Dermis blood vessel endothelial cell (primary cell): ENCODE measurements at places on chromosomes 2 and 18. TPM values are rescaled to one million over a fixed set of nuclear protein-coding genes. Genes with fewer than 3 reads are reported as not detected.

DNA sequence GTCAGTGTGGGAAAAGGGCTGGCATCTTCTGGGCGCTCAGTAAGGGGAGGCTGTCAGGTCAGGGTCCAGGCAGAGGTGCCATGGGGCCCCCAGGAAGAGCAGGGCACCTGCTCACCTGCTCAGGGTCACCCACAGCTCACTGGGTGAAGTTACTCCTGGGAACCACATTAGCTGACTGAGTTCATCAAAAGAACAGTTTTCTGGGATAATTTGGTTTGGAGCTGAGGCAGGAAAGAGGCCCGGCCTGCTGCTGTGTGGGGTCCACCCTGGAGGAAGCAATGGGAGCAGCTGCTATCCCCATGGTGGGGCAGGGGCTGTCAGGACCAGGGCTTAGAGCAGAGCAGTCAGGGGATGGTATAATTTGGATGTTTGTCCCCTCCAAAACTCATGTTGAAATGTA, 97.2 kb upstream of the GPC1 start:
- no peak for DNase-seq

DNA sequence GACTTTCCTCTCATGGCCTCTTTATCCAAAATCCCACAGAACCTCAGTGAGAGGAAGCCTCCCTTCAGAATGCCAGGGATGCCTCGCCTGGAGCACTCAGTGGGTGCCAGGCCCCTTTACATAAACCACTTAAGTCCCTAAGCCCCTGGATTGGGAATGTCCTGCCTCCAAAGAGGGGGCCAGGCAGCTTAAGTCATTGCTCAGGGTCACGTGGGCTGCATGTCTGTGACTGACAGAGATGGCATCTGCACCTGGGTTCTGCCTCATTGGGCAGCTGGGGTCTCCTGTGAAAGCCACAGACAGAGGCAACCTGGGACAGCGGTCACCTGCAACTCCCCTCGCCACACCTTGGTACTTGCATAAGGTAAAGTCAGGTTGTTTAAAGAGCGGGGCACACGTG, 93.5 kb downstream of the MYT1L start:
- no peak for DNase-seq

- DNase-seq: no peak
Observed at GRCh38 chr18:79796531-79797405, 970 bp upstream of the KCNG2 start.

DNA sequence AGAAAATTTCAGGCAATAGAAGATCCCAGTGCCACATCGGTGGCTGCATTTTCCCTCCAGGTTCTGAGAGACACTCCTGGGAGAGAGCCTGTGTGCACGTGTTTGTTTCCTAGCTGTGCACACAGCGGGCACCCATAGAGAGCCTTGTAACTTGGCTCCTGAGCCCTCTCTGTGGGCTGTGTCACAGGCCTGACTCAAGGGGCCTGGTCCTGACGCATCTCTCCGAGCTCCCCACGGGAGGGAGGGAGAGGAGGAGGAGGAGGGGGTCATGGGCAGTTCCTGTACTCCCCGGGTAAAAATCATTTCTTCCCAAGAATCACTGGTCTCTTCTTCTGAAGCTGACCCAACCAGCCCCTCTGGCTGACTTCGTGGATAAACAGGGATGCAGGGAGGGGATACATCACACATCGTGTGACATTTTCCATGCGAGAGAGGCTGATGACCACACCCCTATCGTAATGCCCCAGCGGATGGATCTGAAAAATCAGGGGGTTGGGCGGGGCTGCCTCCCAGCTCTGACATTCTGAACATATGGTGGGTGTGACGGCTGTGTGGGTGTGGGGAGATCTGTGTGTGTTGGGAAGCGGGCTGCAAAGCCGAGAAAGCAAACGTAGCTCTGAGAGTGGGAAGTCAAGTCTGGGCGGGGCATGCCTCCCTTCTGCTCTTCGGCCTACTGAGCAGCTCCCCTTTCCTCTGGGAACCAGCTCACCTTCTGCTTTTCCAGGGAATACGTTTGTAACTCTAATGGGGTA, 308.3 kb upstream of the HS6ST1 start:
- DNase-seq: no peak

GRCh38 chr2:21972586-21972985, 848.8 kb downstream of the TDRD15 start:
- DNase-seq: no peak

DNA sequence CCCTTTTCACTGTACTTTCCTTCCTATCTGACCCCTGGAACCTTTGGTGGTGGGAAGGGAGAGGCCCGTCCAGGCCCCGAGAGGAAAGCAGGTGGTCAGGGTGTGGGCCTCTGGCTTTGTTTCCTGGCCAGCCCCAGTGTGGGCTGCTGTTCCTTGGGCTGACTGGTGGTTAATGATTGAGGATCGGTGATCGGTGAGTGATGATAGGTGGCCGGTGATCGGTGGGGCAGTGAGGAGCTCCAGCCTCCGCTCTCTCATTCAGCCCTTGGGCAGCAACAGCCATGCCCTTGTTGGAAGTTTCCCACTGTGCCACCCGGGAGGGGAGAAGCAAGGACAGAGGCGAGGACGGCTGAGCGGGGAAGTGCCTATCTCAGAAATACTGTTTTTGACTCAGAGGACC, 7.3 kb downstream of the ACKR3 start:
- no peak for DNase-seq

DNA sequence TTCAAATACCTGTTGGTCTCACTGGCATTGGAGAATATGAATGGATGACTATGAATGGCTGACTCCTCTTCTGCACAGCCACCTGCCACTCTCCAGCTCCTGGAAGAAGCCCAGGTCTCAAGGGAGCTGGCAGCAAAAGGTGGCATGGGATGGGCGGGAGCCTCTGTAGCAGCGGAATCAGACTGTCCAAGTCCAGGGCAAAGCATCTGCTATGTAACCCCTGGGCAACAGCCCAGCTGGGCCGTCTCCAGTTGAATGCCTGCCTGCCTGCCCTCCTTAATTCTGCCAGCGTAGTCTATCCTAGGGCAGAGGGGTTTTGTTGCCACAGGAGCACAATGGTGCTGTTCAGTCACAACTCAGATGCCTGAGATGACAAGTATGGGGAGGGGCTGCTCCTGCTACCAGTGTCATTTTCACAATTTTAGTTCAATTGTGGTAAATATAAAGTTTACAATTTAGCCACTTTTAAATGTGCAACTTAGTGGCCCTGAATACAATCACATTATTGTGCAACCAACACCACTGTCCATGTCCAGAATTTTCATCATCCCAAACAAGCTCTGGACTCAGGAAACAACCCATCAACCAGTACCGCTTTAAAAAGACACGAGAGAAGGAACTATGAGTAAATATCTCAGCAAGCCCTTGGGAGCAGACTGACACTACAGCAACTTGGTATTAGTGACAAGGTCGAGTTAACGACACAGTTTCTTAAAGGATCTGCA, 115.2 kb downstream of the MYO5B start:
- DNase-seq: no peak

DNA sequence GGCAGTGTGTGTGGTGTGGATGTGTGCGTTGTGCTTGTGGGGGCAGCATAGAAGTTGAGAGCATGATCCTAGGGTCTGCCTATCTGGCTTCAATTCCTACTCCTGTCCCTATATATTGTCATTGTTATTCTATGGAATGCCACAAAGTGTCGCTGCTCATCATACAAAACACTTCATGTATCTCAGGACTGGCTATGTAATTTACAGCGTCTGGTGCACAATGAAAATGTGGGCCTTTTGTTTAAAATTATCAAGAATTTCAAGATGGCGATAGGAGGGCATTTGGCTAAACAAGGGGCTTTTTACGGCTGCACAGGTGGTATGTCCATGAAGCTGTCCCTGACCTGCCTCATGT, 3.4 kb downstream of the SERPINB2 start:
- peak; percentile 44 for DNase-seq

DNA sequence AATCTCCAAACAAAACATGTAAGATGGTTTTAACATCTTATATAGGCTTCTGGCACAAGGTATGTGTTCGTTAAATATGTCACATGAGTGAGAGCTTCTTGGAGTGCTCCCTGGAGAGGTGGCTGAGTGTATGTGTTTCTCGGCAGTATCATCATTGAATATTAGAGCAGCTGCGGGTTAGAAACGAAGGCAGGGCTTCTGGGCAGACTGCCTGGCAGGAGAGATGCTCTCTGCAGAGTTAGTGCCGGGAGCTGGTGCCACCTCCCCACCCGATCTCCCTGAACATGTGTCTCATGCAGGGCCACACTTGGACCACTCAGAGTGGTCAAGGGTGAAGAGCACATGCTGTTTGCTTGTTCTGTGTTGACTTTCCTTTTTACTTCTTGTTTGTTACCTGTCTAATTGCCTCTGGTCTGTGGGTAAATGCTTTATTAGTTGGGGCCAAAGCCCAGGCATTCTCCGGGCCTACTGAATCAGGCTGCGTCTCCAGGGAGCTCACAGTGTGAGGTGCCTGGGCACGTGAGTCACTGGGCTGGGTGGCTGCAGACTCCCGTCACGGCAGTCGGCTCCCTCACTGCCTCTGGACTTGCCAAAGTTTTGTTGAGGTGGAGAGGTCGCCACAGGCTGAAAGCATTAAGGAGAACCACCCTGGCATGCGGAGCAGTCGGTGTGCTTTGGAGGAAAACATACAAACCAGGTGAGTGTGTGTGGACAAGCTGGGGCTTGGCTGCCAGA, 246.6 kb downstream of the FHOD3 start:
- DNase-seq: no peak

DNA sequence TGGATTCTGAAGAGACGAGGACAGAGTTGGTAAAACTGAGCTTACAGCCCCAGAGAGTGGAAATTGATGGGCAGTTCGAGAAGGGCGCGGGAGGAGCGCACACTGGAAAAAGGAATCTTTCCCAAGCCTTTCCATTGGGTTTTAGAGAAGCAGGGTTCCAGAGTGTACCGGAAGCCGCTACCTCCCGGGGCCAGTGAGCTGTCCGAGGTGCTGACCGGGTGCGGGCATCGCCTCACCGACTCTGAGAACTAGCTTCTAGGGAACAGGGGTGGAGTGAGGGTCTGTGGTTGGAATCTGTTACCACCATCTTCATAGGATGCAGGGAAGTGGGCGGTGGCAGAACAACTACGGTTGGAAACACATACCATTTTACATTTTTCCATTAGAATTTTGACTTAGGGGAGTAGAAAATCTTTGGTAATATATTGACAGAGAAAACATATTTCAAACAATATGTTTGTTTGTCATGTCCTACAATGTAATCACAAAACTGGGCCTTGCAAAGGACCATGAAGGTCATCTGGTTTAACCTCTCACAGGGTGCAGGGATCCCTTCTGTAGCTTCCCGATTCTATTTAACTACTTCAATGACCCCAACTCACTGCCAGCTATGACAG, 724 bp downstream of the NMS start:
- peak; percentile 4 for DNase-seq

DNA sequence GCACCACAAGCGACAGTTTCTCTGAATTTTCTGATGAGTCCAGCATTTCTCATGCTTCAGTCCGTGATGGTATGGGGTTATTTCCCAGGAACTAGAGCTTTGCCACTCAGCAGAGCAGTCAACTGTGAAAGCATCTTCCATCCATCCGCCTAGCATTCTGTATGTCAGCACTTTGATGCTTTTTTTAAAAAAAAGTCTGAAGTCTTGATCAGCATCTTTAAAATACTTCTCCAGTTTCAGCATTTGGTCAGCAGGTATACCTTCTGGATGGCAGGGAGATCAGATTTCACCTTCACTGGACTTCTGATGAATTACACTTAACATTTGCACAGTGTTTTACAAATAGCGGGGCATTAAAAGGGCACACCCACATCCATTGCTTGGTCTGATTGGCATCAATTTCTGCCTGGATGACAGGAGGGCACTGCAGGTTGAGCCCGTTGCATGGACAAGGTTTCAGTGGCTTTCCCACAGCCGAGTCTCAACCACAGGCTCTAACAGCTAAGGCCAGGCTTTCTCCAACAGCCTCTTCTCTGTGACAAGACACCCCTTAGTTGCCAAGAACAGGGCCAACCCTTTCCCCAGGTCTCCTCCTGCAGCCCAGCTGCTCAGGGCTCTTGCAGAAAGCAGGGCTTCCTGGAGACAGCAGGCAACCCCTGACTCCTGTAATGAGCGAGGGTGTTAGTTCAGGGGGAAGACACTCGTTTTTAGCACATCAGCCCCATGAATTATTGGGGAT, 54.0 kb downstream of the EMILIN2 start:
- DNase-seq: no peak

GRCh38 chr18:48274301-48274700, 134.9 kb downstream of the ZBTB7C start:
- DNase-seq: no peak

DNA sequence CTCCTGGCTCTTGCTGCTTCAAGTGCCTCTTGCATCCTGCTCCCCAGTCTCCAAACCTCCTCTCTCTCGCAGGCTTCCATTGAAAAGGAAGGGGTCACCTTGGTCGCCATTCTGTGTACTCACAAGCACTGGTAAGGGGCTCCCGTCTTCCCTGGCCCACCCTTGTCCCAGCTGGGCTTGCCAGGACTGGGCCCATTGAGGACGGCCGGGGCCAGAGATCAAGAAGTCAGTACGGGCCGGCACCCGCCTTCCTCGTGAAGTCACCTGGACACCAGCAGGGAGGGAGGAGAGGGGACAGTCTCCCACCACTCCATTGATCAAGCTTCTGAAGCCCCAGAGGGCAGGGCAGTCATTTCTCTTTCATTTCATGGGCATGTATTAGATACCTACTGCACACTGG, 16.0 kb upstream of the CATIP start:
- no peak for DNase-seq

The SLC16A14 gene
- total RNA-seq: under 0.01 and 0.09 TPM in 2 replicates
